ENCODE measurements at places on chromosomes 7 and 10.

DNA sequence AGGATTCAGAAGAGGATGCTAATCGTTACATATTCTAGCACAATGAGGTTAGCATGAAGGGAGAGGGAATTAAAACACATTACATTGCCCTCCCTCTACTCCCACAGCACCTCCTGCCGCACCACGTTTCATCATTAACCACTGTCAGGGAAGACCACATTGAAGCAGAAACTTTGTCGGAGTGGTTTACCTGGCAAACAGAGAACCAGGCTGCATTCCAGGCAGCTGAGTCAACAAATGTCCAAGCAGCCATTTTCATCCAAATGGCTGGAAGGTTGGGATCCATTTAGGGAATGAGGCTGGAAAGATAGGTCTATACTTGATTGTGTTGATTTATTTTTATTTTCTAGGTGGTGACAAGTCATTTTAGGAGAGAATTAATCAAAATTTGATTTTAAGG is 273.6 kb downstream of the DYNC1I1 start:
- DNase-seq = no peak

DNA sequence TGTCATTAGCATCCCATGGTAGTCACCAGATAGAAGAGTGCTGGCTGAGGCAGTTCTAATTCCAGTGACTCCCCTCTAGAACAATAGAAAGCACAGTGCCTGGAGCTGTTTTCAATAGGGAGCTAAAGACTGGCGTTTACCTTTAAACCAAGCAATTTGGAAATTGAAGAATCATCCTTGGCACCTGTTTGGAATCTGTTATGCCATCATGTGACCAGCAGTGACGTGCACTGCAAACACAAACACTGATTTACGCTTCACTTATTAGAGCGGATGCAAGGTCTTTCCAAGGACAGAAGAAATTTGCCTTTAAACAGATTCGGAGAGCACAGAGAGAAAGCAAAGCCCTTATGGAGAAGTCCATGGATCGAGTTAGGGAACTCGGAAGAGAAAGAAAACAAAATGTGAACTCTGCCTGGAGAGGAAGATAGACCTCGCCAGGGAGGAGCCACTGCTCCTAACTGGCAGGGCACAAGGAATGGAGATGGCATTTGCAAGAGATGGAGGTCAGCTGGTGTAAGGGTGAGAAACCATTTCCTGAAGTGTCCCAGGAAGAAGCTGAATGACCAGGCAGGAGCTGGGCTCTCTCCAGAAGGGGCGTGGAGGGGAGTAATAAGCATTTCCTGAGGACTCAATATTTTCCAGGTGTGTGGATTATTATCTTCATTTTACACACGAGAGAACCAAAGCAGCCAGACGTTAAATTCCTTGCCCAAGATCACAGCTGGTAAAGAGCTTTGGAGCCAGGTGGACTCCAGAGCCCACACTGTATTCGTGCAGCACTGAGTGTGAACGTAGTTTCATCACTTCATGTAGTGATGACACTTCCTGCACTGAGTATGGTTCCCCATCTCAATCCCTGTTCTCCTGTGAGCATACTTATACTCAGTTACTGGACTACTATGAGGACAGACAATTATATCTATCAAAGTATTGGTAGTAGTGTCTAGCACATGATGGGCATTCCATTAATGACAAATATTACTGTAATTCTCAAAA is 97.7 kb downstream of the CUBN start:
- DNase-seq = no peak

DNA sequence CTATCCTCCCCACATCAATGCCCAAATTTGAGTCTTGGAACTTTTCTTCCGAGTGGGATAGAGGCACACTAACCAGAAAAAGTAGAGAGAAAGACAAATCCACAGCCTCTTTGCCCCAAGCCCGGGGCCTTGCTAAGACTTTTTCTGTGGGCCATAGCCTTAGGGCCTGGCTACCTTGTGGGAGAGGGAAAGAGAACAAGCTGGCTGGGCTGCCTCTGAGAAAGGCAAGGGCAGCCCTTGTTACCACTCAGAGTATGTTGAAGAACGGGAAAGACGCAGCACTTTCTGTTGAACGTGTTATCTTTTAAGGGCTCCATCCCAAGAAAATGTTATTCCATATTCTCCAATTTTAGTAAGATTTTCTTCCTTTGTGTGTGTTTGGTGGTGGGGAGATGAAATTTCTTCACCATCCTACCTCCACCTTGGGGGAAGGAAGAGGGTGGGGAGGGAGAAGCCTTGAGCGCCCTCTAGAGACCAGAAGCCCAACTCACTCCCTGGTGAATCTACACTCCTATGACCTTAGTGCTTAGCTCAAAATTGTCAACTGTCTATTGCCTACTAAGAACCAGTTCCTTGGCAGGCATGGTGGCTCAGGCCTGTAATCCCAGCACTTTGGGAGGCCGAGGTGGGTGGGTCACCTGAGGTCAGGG is 3.9 kb upstream of the NRF1 start:
- peak; percentile 41 for DNase-seq

- DNase-seq = no peak
Observed at GRCh38 chr7:3427957-3428356, 126.9 kb downstream of the SDK1 start.

DNA sequence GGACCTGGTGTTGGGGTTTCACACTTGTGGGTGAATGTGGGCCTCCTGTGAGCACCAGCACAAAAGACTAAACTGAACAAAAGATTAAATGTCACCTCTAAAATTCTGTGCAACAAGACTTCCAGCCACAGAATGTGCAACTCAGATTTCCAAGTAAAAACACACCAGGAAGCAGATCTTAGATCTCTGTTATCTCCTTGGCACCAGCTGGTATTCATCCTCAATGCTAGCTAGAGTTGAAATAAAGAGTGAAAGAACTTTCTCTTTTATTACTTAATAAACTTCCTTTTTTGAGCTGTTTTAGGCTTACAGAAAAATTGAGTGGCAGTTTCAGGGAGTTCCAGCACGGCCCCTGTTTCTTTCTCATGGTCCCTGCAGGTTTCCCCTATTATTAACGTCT is 40.2 kb downstream of the EGFR start:
- DNase-seq = no peak

DNA sequence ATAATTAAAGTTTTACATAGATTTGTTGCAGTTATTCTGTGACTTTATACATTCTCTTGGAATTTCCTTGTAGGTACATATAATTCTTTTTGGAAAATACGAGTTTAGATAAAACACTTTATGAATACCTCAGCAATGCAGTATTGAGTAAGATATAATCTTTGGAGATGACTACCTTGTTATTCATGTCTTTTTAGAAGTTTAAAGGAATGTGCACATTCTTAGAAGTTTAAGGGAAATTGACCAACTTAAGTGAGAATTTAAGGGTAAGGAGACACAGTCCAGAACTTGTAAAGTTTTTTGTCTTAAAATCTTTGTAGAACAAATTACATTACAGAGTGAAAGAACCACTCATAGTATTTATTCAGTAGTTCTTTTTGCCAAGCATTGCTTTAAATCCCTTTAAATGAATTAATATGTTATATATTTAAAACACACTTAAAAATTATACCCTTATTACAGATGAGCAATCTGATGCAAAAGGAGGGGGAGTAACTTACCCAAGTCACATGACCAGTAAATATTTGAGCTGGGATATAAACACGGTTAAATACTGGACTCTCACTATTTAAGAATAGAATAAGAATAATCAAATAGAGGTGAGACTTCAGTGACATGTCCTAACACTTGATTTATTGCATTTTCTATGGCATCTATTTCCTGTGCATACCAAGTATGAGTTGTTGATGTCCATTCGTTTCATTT is 139.5 kb upstream of the FERD3L start:
- DNase-seq = no peak

DNA sequence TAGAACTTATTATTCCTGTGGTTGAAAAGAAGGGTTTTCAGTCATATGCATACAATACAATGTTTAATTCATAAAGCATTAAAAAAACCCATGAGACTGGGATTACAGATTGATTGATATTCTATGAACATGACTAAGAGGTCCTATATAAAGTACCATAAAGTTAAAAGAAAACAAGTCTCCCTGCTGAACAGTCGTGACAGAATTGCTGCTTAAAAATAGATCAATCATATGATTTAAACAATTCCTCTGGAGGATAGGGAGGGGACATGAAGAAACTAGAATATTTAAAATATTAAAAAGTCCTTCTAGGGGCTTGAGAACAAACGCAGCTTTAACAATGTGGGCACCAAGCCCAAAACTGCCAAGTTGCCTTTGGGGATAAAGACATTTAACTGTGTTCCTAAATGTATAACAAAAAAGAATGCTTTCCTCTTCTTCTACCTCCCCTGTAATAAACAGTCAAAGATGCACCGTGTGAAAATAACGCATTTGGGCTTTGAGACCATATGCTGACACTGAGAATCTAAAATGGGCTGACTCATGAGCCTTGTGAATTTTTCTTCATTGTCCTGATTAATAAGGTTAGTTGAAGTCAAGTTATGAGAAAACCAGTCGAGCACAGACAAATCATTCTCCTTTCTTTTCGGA is 25.8 kb downstream of the TWIST1 start:
- no peak for DNase-seq

GRCh38 chr7:2509298-2509906 is 10.2 kb upstream of the LFNG start:
- no peak for DNase-seq

DNA sequence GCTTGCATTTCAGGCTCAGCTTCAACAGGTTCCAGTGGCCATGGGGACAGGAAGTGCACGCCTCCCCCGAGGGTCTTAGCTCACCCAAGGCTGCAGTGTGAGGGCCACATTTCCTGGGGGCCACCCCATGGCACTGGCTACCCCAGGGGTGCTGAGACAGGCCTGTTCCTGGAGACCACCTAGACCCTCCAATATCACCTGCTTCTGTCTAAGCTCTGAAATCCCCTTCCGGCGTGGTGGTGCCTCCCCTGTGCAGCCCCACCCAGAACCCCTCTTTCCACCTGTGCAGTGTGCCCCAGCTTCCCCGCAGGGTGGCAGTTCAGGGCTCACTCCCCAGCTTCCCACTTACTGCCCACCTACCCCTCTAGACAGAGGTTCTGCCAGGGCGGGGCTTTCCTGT is 83.1 kb downstream of the ADARB2 start:
- DNase-seq = no peak

GRCh38 chr10:122875843-122876466 is 3.4 kb downstream of the FAM24B start:
- no peak for DNase-seq

- DNase-seq = no peak
Observed at GRCh38 chr10:93589648-93590562, 11.1 kb downstream of the RBP4 start.

- no peak for DNase-seq
Observed at GRCh38 chr10:98295401-98295811, 27.4 kb upstream of the LOXL4 start.

GRCh38 chr10:24042884-24043283 is 166.1 kb upstream of the KIAA1217 start:
- DNase-seq = no peak

- DNase-seq = no peak
Observed at GRCh38 chr7:123024989-123025758, 29.7 kb upstream of the TAS2R16 start.

GRCh38 chr7:36739351-36739750 is 15.1 kb upstream of the AOAH start:
- no peak for DNase-seq

GRCh38 chr7:92092210-92092609 is 42.1 kb downstream of the CYP51A1 start:
- DNase-seq = no peak

GRCh38 chr7:15489383-15489782 is 72.4 kb downstream of the AGMO start:
- peak; percentile 43 for DNase-seq

DNA sequence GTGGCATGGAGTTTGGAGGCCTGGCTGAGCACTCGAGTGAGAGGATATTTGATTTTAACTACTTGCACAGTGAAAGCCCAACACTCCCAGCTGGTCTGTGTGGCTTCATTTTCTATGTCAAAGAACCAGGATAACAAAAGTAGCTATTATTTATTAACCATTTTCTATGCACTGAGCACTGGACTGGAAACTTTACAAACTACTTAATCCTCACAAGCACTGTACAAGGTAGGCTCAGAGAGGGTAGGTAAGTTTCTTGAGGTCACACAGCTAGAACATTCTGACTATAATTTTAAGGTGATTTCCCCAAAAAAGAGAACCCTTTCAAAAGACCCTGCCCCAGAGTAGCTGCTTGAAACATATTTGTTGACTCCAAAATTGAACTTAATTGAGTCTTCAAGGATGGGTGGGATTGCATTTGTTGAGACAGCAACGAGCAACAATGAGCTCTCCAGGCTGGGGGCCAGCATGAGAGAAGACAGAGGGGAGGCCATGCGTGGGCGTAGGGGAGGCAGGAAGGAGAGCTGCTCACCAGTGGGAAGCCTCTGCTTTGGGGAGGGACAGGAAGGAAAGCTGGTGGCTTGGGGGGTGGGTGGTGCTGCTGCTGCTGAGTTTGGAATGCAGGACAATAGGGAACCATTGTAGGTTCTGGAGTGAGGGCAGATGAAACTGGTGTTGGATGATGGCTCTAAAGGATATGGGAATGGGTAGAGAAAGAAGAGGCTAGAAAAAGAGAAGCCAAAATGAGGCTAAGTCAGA is 31.5 kb downstream of the FAM241B start:
- DNase-seq = no peak

GRCh38 chr7:33185786-33186185 is 56.4 kb downstream of the BBS9 start:
- DNase-seq = peak; percentile 6

- no peak for DNase-seq
Observed at GRCh38 chr10:10644676-10645385, 372.8 kb upstream of the CELF2 start.

DNA sequence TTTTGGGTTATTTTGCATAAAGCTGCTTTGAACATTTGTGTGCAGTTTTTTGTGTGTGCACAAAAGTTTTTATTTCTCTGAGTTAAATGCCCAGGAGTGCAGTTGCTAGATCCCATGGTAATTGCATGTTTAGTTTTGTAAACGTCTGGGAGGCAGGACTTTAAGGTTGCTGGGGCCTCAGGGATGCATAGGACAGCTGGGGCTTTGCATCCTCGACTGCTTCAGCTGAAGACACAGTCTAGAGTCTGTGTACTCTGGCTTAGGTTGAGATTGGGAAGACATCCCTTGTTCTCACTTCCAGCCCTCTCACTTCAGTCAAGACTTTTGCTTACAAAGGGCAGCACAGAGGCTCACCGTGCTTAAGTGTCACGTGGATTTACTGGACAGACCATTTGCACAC is 94.5 kb upstream of the INSYN2A start:
- no peak for DNase-seq

- DNase-seq = no peak
Observed at GRCh38 chr10:73983096-73984047, 14.5 kb upstream of the VCL start.

DNA sequence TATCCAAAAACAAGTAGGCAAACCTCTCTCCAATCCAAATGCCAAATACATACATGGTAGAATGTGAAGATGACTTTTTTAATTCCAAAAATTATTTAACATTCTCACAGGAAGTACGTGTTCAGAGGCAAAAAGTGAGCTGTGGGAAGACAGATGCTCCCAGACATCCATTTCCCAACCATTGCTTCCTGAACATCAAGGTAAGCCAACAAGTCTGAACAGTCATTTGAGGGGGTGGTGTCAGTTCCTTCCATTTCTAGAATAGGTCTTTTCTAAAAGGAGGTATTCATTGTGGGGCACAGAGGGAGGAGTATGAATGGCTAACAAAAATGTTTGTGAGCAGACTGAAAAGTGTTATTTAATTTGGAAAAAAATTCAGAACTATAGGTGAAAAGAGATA is 49.1 kb downstream of the OSBPL3 start:
- DNase-seq = no peak
